ENCODE measurements at places on chromosomes 5 and 9.

DNA sequence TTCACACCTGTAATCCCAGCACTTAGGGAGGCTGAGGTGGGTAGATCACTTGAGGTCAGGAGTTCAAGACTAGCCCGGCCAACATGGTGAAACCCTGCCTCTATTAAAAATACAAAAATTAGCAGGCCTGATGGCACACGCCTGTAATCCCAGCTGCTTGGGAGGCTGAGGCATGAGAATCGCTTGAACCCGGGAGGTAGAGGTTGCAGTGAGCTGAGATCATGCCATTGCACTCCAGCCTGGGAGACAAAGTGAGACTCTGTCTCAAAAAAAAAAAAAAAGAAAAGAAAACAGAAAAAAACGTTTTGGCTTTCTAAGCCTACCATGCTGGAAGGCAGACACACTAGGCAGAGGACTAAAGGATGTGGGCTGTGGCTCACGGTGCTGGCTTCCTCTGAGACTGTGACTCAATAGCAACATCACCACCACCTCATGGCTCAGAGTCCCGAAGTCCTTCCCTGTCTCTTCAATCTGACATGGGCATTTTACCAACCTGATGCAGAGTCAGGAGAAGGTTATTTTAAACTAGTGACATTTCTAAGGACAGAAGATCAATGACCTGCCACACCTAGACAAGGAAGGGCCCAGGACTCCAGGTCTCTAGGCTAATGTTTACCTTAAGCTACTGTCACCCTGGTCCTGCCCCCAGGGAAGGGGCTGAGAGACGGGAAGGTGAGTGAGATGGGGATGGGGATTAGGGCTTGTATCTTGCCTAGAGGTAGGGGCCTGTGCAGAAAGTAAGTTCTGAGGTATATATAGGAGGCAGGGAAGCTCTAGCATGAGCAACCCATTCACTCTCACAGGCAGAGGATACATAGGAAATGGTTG, 3.7 kb downstream of the ECSCR start:
- DNase-seq, result no peak

- DNase-seq, result no peak
Observed at GRCh38 chr9:76269789-76270188, 124.4 kb downstream of the RFK start.

GRCh38 chr5:134527961-134528424, 2.5 kb downstream of the JADE2 start:
- no peak for DNase-seq

GRCh38 chr5:33764786-33765185, 127.0 kb downstream of the ADAMTS12 start:
- no peak for DNase-seq

GRCh38 chr9:120807607-120808379, 14.6 kb upstream of the FBXW2 start:
- no peak for DNase-seq

- no peak for DNase-seq
Observed at GRCh38 chr5:61334868-61335615, 3.0 kb downstream of the ZSWIM6 start.

DNA sequence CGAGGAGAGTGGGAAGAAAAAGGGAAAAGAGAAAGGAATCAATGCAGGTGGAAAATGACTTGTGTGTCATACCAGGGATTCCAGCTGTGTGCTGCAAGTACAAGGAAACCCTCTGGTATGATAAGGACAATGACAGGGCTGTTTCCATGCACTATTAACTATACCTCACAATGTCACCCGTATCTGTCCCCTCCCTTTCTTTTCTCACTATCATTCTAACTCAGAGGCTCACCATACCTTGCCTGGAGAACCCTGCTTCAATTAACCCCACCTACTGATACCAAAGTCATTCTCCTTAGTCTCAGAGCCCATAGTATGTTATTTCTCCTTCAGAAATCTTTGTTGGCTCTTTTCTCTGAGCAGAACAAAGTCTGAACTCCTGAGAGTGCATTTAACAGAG, 236.2 kb upstream of the NREP start:
- DNase-seq, result no peak

- DNase-seq, result no peak
Observed at GRCh38 chr9:81824802-81825730, 103.2 kb upstream of the SPATA31D4 start.

- no peak for DNase-seq
Observed at GRCh38 chr9:111983484-111983908, 86.9 kb downstream of the UGCG start.

GRCh38 chr5:139847091-139847490, 51.5 kb downstream of the PSD2 start:
- no peak for DNase-seq

DNA sequence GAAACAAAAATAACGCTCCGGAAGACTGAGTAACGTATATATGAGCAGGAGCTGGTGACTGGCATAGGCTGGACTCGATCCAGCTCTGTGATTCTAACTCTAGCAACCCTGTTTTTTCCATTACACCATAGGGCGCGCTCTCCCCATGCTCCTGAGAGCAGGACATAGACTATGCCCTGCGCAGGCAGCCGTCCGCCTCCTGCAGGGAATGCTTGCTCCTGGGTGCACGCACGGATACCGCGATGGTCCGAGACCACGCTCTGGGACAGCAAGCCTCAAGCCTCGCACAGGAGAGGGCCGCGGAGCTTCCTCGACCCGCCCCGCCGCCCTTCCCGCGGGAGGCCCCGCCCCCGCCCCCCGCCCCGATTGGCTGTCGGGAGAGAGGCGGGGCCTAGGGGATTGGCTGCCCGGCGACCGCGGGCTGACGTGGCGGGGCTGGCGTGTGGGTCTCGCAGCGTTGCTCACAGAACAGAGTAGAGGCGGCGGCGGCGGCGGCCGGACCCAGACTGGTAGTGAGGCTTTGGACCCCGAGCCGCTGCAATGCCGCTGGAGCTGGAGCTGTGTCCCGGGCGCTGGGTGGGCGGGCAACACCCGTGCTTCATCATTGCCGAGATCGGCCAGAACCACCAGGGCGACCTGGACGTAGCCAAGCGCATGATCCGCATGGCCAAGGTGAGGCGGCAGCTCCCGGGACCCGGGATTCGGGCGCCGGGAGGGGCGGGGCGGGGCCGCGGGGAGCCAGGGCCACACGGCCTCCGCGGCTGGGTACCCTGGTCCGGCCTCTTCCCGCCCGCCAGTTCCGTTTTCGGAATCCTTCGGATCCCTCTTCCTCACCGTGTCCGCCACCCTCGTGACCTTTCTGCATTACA, at the start of gene NANS:
NANS (plus strand) TSS at position 464 of the 869 bp plus-strand sequence; CDS start at position 541, 77 bp downstream.
- peak; percentile 73 for DNase-seq

GRCh38 chr5:943201-943917, 50.7 kb downstream of the TRIP13 start:
- DNase-seq, result no peak

- DNase-seq, result no peak
Observed at GRCh38 chr5:446883-447263, 3.9 kb downstream of the EXOC3 start.

DNA sequence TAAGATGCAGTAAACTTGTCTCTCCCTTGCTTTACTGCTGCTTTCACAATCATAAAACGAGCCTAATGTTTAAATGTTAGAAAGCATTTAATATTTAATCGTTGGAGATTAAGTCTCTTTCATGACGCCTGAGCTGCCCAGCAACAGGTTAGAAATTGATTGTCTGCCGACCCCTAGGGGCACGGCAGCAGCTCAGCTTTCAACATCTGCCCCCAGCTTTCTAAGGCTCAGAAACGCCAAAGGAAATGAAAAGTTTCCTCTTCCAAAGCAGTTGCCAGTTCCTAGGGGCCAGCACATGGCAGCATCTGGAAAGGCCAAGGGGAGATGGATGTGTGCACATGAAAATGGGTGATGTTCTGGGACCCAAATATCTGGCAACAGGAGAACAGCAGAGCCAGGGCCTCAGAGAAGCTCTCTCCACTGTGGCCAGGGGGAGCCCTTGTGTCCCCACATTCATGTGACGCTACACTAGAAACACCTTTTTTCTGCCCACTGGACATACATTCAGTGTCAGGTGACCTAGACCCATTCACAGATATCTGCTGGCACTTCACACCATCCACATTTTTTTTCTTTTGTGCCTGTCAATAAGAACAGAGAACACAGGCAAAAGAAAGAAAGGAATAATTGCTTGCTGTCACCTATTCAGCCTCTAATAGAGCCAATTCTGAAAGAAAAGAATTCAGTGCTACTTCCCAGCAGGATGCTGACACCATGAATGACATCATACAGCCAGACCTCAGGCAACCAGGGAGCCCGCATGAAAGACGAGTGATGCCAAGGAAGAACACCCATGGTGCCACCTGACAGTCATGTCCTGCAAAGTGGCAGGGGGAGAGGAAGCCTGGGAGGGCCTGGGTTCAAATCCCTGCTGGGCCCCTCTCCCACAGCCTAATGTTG, 205.0 kb upstream of the TAS2R1 start:
- DNase-seq, result no peak

GRCh38 chr5:126445502-126446174, 22.4 kb downstream of the GRAMD2B start:
- no peak for DNase-seq

DNA sequence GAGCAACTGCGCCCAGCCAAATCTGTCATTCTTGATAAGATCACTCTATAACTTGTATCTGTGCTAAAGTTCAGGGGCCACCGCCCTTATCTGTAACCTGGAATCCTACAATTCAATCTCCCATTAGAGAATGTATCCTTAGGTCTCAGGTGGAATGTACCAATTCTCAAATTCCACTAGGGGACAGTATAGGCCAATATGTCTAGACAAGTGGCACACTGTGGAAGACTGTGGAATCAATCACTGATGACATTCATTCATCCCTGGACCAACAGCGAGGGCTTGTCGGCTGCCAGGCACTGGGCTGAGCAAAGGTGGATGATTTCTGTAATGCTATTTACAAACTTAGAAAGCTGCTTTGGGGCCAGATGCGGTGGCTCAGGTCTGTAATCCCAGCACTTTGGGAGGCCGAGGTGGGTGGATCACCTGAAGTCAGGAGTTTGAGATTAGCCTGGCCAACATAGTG, 28.7 kb upstream of the MEGF9 start:
- no peak for DNase-seq

DNA sequence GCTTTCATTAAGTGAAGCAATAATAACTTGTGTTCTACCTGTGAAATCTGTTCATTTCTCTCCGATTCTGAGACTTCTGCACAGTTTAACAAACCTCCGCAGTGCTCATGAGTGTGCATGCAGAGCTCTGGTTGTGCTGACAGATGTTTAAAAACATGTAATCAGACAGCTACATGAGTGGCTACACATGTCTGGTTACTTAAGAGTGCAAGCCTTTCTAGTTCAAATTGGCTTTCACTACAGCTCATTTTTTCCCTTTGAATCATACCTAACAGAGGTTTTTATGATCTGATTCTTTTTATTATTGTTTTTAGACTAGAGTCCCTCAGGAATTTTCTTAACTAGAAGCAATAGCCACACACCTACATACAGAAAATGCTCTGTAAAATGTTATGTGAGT, 310.2 kb downstream of the ARRDC3 start:
- peak; percentile 56 for DNase-seq

DNA sequence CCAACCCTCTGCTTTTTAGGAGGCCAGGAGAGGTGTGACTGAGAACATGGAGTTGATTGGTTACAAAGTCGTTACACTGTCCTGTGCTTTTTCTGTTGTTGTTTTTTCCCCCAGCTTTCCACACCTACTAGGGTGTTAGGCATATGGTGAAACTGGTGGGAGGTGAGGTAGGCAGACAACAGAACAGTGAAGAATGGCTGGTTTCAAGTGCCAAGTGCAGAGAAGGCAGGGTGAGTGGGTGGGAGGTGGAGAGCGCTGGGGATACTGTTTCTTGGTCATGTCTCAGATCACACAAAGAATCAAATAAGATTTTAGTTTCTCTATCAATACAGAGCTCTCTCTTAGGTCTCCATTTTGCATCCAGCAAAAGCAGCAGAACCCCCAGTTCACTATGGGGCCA, 2.2 kb upstream of the SPTAN1 start:
- DNase-seq, result no peak

DNA sequence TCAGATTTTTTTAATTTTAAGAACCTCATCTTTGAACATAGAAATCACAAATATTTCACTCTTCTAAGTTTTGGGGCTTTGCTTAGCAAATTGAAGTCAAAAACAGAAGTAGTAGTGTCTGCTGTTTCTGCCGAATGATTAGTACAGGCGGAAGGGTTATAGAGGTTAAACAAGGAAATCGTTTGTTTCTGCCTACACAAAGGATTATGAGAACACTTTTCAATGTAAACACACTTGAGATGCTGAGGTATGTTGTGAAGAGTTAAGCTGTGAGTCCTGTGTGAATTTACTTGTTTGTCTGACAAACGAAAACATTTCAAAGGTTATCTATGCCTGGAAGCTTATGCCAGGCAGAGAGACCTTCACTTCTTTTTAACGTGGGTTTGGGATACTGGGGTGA, 224.8 kb downstream of the CETN3 start:
- no peak for DNase-seq

- no peak for DNase-seq
Observed at GRCh38 chr5:136780518-136780917, 415.2 kb upstream of the TRPC7 start.

DNA sequence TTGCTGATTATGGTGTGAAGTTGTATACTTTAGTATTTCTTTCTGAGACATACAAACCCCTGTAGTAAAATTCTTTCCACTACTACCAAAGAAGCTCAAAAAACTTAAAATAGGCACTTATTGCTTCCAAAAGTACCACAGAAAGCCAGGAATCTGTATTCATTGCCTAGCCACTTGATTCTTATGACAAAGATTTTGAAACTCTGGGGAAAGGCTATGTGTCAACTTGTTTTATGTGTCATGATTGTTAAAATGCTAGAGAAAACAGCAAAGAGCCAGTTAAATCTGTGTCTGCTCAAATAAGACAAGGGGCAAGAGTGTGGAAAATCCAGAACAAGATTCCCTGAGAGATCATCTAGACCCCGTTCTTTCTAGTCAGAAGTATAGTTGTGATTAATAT, 6.0 kb downstream of the KIF2A start:
- no peak for DNase-seq

DNA sequence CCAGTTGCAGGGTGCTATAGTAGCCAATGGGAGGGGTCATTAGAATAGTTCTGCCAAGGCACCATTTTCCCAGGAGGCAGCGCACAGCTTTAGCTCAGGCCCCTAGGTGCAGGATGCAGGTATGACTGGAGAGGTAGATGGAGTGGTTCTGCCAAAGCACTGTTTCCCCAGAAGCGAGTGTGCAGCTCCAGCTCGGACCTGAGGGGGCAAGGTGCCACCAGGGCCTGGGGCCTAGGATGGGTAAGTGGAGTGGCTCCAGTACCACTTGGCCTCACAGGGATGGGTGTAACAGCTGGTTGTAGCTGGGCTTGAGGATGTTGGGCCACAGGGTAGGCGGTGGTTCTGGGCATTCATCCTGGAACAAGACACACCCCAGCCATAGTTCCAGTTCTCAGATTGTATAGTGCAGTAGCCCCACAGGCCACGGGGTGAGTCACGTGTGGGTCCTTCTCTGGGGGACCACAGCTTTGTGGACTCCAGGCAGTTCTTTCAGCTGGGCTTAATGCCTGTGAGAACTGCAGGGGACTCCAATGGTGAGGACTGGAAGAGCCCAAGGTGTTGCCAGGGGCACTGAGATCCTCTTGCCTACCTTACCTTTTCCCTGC, 185.5 kb upstream of the ANKH start:
- no peak for DNase-seq

GRCh38 chr5:148740966-148741742, 85.3 kb upstream of the ADRB2 start:
- peak; percentile 36 for DNase-seq

- peak; percentile 79 for DNase-seq
Observed at GRCh38 chr9:106420511-106420944, 442.4 kb upstream of the ZNF462 start.

GRCh38 chr9:111298111-111298510, 31.9 kb downstream of the OR2K2 start:
- no peak for DNase-seq

All from fibroblast of skin of left biceps (primary cell).